OCI-M1 (cell line): ENCODE measurements at places on chromosomes 16 and 17.
A peak's percentile ranks its signal among the peaks of the same experiment; 100 is the strongest.

DNA sequence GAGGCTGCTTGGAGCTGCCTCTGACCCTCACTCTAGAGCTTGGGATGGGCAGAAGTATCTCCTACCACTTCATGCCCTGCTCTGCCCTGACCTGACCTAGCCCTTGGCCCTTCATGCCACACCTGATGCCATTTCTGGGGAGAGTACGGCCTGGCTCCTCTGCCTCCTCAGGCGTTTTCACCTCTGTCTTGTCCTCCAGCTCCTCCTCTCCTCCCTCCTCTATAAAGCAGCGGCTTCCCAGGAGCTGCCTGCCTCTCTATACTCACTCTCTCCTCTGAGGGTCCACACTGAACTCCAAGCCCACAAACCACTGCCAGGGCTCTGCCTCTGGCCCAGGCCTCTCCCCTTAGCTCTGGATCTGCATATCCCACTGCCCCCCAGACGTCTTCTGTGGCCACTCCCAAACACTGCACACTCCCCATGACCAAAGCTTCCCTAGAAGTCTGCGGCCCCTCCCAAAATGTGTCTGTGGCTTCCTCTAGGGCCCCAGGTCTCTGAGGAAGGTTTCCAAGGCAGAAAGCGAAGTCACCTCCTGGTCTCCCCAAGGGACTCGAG is 52.6 kb downstream of the PITPNM3 start:
- no peak for DNase-seq

- DNase-seq: no peak
Observed at GRCh38 chr17:61519139-61519538, 66.9 kb downstream of the TBX4 start.

DNA sequence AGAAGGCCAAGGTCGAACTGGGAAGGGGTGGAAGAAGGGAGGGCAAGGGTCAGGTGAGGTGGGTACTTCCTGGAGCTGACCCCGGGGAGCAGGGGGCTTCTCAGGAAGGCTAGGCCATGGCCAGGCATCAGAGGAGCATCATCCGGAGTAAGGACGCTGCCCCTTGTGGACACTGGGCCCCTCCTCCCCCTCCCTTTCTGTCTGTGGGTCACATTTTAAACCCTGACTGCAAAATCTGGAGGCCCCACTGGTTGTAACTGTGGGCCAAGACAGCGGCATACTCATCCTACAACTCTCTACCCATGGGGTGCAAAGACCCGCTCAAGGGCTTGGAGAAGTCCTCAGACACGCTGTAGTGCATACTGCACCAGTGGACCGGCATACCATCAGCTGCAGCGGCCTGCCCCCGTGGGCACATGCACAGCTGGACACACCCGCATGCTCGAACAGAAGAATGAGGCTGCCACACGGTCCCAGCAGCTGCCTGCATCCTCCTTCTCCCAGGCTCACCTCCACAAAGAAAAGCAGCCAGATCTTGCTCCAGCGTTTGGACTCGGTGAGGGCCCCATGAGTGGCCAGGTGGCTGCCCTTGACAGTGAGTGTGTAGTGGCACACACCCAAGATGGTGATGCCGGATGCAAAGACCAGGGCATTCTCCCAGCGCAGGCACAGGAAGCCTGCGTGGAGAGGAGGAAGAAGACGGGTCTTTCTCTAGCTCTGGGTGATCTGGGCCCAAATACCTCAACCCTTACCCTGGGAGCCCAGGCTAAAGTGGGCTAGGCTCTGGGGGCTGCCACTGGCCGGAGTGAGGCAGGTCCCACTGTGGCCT is 1.2 kb downstream of the FADS6 start:
- DNase-seq: no peak

- DNase-seq: peak; percentile 88
Observed at GRCh38 chr17:36629252-36629847, 28.0 kb downstream of the MRM1 start.

DNA sequence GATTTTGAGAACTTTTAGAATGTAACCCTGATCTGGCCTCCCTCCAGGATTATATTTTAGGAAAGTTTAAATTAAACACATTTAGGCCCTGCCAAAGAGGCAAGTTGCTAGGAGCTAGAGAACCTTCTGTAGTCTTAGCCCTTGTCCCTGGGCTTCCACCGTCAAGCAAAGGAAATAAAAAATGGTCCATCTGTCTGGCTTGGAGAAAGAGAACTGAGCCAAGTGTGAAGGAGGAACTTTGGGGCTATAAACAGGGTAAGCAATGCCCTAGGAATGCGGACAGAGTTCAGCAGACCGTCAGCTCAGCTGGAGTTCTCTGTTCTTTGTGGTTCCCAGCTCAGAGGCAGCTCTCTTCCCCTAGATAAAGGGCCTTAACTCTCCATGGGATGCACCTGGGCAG is 29.6 kb downstream of the RCVRN start:
- DNase-seq: no peak

- peak; percentile 25 for DNase-seq
Observed at GRCh38 chr16:57815987-57816745, 13.9 kb upstream of the KIFC3 start.

- DNase-seq: no peak
Observed at GRCh38 chr17:60554377-60554788, 28.3 kb upstream of the APPBP2 start.

DNA sequence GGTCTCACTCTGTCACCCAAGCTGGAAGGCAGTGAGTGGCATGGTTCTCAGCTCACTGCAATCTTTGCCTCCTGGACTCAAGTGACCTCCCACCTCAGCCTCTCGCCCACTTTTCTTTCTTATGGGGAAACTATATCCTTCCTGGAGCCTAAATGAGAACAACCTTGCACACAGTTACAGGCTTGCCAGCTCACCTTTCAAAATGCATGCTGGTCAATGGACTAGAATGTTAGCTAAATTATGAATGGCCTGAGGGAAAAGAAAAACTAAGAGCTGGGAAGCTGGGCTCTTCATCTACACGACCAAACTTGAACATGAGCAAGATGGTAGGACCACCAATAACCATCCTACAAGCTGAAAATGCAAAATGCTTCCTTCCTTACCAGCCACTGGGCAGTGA is 10.6 kb upstream of the LHX1 start:
- DNase-seq: no peak

GRCh38 chr16:11238272-11239202 is 17.5 kb downstream of the SOCS1 start:
- DNase-seq: no peak
